ENCODE measurements at places on chromosomes 12 and 14. TPM values are rescaled to one million over a fixed set of nuclear protein-coding genes. Genes with fewer than 3 reads are reported as not detected.
A peak's percentile ranks its signal among the peaks of the same experiment; 100 is the strongest.

GRCh38 chr12:77560714-77561113 is 270.0 kb upstream of the NAV3 start:
- no peak for DNase-seq

- DNase-seq = no peak
Observed at GRCh38 chr12:87320724-87321123, 708.5 kb downstream of the C12orf50 start.

DNA sequence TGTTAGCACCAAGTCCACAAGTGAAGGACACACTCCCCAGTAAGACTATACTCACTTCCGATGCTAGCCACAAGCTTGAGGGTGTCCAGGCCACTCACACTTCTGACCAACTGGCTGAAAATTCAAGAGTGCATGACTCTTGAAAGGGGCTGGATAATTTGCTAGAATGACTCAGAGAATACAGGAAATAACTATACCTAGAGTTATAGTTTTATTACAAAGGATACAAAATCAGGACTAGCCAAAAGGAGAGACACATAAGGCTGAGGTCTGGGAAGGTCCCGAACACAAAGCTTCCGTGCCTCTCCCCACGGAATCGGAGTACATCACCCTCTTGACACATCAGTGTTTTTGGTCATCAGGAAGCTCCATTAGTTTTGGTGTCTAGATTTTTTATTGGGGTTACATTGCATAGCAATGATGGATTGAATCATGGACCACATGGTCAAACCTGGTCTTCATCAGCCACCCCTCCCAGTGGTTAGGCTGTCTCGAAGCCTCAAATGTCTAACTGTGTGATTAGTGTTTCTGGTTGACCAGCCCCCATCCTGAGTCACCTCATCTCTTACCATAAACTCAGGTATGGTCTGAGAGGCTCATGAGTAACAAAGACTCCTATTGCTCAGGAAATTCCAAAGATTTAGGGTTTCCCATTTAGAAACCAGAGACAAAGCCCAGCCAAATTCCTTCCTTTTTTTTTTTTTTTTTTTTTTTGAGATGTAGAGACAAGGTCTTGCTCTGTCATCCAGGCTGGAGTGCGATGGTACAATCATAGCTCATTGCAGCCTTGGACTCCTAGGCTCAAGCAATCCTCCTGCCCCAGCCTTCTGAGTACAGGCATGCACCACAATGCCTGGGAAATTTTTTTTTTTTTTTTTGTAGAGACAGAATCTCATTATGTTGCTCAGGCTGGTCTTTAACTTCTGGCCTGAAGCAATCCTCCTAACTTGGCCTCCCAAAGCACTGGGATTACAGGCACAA is 472.0 kb upstream of the TBX3 start:
- no peak for DNase-seq

DNA sequence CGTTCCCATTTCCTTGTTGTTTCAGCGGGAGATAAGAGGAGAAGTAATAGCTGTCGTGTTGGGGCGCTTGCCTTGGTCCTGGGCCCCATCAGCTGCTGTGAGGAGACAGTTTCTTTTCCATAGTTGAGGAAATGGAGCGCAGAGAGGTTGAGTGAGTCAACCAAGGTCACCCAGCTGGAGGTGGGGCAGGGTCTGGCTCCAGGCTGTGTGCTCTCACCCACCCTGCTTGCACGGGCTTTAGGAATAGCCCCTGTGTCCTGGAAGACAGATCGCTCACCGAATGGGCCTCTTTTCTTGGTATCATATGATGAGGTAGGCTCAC is 165.7 kb upstream of the RTL1 start:
- peak; percentile 55 for DNase-seq

- DNase-seq = peak; percentile 6
Observed at GRCh38 chr14:69328765-69329164, 68.8 kb downstream of the GALNT16 start.

- DNase-seq = no peak
Observed at GRCh38 chr12:46692606-46693005, 133.2 kb downstream of the SLC38A4 start.

DNA sequence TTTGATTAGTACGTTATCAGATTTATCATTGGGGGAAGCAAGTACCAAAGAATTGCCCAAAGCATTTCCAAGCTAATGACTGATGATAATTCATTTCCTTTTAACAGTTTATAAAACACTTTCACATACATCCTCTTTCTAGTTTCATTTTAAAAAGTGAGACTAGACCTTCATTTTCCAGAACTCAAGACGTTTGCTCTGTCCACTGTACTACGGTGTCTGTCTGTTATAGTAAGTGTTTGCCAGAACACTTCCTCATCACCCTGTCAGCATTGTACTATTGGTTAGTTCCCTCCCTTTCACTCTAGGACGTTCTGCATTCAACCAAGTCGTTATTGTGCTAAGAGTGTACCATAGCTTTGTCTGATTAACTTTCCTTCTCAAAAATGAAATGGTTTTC is 81.7 kb upstream of the TMEM263 start:
- no peak for DNase-seq

DNA sequence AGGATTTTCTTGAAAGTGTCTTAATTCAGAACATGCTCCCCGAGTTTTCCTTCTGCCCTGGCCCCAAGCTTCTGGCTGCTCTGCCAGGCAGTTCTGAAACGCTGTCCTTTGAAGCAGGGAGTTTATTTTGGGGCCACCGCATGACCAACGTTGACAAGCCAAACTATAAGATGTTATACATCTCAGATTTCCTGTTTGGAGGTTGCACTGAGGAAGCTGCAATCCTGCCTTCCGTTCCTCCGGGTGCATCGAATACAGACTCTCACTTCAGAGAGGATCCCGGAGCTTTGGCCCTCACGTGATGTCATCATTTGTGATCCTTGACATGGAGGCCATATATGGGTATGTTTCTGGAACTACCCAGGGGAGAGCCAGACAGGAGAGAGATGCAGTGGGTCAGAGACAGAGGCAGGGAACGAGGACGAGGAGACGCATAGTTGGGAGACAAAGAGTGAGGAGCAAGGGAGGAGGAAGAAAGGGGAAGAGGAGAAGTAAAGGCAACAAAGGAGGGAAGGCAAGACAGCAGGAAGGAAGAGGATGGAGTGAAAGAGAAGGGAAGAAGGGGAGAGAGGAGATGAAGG is at the start of gene ASB2:
TSS of gene ASB2 (minus strand) at position 94 of the 581 bp plus-strand sequence. CDS start 12,031 bp downstream, outside the sequence.
- DNase-seq = no peak

DNA sequence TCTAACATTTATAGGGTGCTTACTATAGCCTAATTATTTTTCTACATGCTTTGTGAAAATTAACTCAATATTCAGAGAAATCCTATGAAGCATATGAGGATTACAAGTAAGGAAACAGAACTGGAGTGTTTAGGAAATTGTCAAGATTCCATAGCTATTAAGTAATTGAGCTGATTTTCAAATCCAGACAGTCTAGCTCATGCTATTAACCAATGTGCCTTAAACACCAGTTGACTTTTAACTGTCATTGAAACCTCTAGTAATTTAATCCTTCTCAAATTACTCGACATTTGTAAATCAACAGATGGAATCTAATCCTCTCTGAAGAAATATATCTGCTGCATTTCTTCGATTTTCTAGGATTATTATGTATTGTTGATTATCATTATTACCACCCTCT is 488.9 kb downstream of the MDGA2 start:
- DNase-seq = no peak

Gene ASCL1
- total RNA-seq = not detected

- DNase-seq = no peak
Observed at GRCh38 chr14:54086767-54087166, 130.1 kb upstream of the BMP4 start.

DNA sequence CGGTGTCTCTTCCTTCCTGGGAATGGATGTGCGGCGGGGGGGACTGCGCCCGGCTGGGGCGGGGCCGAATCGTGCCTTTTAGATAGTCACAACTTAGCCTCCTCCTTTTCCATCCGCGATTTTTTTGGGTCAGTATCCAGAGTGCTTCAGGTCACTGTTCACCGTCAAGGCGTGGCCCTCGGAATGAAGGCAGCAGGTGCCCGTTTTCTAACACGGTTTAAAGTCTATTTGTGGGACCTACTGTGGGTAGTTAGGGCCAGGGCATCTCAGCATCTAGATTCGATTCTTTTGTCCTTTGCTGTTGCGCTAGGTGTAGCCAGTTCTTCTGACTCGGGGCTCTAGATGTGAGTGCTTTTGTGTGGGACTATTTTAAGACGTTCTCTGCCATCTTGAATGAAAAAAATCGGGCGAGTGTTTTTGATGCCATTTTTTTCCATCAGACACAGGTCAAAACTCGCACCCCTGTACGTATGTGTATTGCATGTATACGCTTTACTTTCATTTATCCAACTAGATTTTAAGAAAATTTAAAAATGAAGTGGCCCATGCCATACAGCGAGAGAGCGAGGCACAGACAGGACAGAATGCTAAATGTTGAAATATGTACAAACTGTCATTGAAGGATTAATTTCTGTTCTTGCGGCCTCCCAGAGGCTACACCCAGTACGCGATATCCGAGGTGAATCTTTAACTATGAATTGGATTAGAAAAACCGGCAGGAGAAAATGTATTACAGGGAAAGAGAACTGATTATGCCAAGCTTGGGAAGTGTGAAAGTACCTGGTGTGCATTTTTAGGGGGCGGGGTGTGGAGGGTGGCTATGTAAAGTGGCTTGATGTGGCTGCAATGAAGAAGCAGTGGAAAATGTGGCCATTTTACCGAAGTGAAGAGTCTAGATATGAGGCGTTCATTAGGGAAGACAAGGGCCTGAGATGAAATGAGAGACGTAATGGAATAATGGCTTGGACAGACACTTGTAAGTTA is 835 bp downstream of the VEZT start:
- peak; percentile 92 for DNase-seq

- no peak for DNase-seq
Observed at GRCh38 chr14:82055515-82056115, 522.0 kb upstream of the SEL1L start.

Gene SLC39A2
- total RNA-seq = not detected

DNA sequence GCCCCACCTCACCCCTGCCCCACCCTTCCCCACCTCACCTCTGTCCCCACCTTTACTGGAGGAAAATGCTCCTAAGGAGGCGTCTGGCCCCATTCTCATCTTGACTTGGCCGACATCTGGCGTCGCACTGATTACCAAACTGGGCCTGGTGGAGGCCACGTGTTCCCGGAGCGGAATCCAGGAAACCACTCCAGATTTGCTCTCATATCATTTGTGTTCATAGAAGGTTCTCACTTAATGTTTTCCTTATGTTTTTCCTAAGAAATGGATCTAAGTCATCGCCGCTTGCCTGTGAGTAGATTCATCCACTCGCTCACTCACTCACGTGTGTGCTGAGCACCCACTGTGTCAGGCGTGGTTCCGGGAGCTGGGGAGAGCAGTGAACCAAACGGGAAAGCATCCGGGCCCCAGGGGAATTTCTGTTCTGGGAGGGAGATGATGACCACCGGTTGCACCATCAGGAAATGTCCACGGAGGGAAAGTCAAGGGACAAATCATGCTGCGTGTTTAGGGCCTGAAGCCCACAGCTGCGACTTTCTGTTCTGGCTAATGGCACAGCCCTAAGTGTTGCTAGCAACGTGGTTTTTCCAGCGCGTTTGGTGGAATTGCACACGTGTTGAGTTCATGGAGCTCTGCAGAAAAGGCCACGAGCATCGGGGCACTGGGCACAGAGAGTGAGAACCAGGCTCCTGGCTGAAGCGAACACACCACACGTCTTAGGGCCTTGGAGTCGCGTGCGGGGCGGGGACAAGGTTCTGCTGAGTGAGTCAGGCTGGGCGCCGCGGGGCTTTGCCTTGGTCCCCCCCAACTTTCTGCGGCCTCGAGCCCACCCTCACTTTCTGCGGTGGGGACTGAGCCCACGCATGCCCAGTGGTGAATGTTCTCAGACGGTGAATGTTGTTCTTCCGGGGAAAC is 57.7 kb downstream of the ADGRD1 start:
- no peak for DNase-seq

Gene CLEC1B
- not detected for total RNA-seq

Gene VRTN
- total RNA-seq = not detected

Gene KCNC2
- not detected for total RNA-seq

Gene NRXN3
- total RNA-seq = 0.84 TPM

- no peak for DNase-seq
Observed at GRCh38 chr12:110062241-110062640, 13.9 kb upstream of the C12orf76 start.

Gene METAP2
- 55.6 TPM for total RNA-seq

Gene STK38L
- total RNA-seq = 76.0 TPM

DNA sequence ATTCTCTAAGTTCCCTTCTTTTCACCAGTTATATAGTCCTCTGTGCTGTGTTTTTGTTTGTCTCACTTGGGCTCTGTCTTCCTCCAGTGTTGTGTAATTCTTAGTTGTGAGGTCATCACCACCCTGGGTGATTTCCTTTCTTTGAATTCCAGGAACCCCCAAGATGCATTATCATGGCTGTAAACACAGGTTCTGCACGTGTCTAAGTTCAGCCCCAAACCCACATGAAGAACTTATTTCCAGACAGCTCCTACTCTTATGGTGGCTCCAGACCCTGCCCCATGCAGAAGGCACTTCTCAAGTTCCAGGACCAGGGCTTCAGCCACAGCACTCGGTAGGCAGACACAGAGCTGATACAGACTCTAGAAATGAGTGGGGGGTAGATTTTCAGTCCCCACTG is 560.5 kb downstream of the BCL11B start:
- no peak for DNase-seq

GRCh38 chr12:120783197-120783596 is 57.6 kb downstream of the ACADS start:
- DNase-seq = no peak

DNA sequence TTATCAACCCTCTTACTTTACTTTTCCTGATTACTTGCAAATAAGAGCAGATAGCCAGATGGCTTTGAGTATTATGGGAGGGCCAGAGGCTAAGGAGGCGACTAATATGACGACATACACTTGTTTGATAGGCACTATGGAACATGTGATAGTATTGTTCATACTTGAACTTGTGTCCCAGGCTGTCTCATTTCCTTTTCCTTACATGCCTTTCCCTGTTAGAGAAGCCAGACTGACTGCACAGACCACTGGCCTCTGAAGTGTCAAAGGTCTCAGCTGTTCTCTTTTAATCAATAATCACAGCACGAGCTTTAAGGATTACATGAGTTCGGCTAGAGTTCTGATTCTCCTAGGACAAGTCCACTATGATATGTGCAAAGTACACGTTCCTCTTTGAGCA is 326.0 kb downstream of the PRKD1 start:
- no peak for DNase-seq
